ENCODE measurements at places on chromosomes 5 and 9.

- no peak for DNase-seq
Observed at GRCh38 chr9:27800692-27801370, 227.6 kb upstream of the C9orf72 start.

DNA sequence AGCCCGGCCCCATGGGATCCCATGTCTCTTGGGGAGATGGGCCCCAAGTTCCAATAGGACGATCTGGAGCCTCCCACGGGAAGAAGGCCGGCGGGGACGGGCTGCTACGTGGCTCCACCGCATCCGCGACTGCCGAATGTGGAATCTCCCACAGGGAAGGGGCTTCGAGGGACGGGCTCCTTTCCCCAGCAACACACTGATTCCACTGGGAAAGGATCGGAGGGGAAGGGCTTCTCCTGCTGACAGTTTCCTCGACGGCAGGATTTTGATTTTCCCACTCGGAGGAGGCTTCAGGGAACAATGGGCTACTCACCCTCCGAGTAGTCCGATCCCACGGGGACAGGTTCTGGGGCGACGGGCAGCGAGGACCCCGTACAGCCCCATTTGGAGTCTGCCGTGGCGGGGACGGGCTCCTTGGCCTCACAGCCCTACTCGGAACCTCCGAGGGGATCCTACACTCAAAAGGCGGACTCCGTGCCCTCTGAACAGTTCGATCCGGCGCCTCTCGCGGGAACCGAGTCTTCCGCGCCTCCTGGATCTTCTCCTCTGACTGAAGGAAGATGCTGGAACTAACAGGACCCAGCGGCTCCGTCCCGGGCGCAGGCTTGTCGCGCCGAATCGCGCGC is 1.3 kb downstream of the PROB1 start:
- DNase-seq = no peak

GRCh38 chr5:120644516-120644915 is 180.4 kb downstream of the PRR16 start:
- no peak for DNase-seq

- DNase-seq = no peak
Observed at GRCh38 chr9:116705531-116705930, 18.4 kb downstream of the TRIM32 start.

DNA sequence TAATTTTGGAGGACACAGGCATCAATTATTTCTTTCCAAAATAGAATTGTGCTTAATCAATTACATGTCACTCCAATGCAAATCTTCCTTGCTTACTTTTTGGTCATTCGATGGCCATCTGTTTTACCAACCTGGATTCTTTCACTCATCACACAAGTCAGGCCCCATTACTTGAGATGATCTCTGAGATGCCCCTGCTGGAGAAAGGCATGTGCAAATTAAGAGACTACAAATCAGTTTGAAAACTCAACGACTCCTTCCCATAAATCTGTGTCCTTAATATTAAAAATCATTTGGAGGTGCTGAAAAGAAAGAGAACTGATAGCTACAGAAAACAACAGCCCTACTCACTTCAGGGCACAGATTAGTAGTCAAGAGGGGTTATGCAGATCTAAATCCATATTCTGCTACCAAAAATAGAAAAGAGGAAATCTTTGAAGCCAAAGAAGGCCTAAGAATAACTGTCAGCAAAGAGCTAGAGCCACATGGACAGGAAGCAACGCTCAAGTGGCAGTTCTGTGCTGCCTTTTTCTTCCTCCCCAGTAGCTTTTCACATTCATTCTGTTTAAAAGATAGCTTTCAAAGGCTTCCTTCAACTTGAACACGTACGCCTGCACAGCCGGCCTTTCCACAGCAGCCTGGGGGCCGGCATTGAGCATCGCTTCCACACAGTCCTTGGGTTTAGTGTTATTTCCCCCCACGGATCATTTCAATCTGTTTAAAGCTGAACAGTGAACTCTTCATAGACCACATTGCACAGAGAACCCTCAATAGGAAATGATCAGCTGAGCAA is 79.3 kb upstream of the MAP3K1 start:
- DNase-seq = peak; percentile 49

Data from kidney (tissue), 22 donors.